ENCODE measurements at places on chromosomes 4 and X.

DNA sequence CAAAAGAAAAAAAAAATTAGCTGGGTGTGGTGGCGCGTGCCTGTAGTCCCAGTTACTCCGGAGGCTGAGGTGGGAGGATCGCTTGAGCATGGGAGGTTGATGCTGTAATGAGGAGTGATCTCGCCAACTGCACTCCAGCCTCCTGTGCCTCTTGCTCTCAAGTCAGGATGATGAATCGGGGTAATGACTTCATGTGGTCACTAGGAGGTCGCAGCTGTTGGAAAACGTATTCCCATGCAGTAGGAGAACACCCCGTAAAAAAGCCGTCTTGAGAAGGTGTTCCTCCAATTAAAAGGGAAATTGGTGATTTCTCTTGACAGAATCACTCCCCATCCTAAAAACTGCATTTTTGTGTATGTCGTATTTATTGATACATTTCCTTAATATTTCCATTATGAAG, 2.2 kb downstream of the CCNB3 start:
- no peak for DNase-seq

DNA sequence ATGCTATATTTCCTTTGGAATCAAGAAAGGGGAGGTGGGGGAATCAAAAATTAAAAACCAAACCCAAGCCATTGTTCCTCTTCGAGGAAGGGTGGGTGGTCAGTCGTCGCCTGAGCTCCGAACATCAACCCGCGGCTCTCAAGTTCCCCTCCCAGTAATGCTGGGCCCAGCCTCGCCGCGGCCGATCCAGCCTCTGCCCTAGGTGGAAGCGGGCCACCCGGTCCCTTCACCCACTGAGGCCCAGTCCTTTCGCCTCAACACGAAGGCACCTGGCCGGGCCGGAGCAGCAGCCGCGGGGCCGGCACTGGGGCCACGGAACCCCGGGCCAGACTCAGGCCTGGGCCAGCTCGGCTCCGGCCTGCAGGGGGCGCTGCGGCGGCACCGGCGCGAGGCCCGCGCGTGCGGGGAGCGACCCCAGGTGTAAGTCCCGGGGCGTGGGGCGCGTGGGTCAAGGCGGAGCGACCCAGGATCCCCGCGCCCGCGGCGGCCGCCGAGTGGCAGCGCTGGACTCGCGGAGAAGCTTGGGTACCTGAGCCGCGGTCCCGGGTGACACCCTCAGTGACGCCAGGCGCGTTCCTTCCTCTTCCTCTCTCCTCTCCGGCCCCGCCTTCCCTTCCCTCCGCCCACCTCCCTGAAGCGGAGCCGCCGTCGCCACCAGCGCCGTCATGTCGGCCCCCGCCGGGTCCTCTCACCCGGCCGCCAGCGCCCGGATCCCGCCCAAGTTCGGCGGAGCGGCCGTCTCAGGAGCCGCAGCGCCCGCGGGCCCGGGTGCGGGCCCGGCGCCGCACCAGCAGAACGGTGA, at the start of gene SEC24B:
Gene SEC24B, plus strand, starts transcription at position 611 of the 802 bp plus-strand sequence. Its CDS starts 55 bp downstream, at position 666.
- DNase-seq: peak; percentile 49

DNA sequence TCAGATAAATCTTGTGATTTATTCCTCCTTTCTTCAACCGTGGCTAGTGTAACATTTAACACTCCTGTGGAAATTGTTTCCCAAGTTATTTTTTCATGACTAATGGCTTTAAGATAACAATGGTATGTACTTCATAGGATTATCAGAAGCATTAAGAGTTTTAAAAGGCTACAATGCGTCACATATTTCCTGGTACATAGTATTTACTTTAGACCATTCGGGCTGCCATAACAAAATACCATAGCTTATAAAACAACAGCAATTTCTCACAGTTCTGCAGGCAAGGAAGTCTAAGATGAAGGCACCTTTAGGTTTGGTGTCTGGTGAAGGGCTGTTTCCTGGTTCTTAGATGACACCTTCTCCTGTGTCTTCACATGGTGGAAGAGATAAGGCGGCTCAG, 158.6 kb downstream of the PAPSS1 start:
- DNase-seq: peak; percentile 5

DNA sequence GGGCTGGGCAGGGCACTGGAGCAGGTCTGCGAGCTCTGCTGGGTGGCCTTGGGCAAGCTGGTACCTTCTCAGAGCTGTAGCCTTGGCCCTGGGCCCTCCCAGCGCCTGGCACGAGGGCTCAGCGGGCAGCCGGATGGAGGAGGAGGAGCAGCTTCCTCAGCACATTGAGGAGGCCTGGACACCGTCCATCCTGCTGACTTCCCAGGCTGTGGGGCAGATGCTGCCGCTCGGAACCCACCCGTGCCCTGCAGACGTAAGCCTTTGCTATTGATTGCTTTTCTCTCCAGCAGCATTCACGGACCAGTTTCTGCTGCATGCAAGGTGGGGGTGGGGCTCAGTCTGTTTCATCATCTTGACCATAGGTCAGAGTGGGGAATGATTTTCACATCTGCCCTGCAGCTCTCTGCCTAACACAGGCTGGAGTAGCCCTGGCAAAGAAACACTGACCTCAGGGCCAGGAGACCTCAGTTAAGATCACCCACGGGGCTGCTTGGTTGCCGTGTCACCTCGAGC, 80.7 kb upstream of the PSAPL1 start:
- DNase-seq: no peak

DNA sequence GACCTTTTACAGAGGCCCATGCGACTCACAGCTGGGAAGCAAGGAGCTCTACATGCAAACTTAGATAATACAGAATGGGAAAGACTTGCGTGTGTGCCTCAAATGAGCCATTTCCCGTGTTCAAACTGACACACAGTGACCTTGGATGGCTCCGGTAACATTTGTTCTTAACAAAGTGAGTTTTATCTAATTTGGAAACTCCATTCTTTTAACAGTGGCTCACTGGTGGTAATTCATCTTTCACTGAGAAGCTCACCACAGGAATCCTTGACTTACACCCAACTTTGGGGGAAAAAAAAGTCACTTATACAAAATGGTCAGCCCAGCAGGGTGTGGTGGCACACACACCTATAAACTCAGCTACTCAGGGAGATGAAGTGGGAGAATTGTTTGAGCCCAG, 190.6 kb downstream of the LDB2 start:
- no peak for DNase-seq

DNA sequence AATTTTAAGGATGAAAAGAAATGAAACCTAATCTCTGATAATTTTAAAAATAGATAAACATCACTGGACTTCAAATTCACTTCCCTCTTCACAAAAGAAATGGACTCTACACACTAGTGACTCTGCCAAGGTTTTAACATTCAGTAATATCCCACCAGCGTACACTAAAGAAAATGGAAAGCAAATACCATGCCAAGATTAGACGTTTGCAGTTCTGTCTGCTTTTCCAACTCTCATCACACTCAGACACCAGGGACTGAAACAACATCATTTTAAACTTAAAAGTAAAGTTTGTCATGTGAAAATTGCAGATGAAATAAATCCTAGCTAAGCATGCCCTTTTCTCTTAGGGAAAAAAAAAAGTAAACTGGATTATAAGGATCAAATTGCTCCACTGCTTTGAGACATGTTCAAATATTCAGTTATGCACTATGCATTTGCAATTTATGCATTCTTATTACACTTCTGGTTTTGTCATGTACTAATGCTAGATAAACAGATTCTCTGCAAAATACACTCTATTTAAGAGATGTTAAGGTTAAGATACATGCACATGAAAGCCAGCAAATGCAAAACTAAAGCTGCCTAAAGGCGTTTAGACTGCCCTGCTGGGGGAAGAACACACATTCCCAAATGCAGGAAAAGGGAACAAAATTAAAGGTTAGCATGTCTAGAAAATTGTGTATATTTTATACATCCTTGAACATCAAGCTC, 534.4 kb upstream of the EPHA5 start:
- no peak for DNase-seq

- DNase-seq: no peak
Observed at GRCh38 chr4:169108303-169108702, 98.2 kb upstream of the CBR4 start.

- DNase-seq: no peak
Observed at GRCh38 chr4:8644966-8645752, 52.6 kb downstream of the CPZ start.

- DNase-seq: no peak
Observed at GRCh38 chr4:136106753-136107152, 1425.5 kb downstream of the PCDH18 start.

GRCh38 chr4:69995526-69996016, at the start of gene STATH:
Gene STATH (plus strand): TSS chr4:69995966. CDS start chr4:69998438, 2,472 bp downstream.
- no peak for DNase-seq

- no peak for DNase-seq
Observed at GRCh38 chr4:129604632-129605255, 508.8 kb downstream of the C4orf33 start.

DNA sequence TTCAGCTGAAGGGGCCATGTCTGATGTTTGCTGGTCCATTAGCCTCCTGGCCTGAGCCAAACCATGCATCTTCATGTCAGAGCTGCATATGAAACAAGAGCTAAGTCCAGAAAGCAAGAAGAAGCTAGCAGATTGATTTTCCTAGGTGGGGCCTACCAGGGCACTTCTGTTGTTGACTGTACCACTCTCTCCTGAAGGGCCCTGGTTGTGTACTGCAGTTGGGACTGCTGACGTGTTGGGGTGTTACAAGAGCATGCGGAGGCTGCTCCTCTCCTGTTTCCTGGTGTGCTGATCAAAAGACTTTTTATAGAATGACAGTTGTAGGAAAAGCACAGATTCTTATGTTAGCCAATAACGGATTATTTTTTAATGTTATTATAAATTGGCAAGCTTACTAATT, 145.1 kb downstream of the TBL1X start:
- DNase-seq: no peak

GRCh38 chr4:124940387-124940786, 227.9 kb upstream of the ANKRD50 start:
- DNase-seq: peak; percentile 98

- DNase-seq: no peak
Observed at GRCh38 chr4:59044286-59044900, 1934.2 kb upstream of the IGFBP7 start.

- no peak for DNase-seq
Observed at GRCh38 chr4:37765741-37766140, 60.7 kb upstream of the PGM2 start.

DNA sequence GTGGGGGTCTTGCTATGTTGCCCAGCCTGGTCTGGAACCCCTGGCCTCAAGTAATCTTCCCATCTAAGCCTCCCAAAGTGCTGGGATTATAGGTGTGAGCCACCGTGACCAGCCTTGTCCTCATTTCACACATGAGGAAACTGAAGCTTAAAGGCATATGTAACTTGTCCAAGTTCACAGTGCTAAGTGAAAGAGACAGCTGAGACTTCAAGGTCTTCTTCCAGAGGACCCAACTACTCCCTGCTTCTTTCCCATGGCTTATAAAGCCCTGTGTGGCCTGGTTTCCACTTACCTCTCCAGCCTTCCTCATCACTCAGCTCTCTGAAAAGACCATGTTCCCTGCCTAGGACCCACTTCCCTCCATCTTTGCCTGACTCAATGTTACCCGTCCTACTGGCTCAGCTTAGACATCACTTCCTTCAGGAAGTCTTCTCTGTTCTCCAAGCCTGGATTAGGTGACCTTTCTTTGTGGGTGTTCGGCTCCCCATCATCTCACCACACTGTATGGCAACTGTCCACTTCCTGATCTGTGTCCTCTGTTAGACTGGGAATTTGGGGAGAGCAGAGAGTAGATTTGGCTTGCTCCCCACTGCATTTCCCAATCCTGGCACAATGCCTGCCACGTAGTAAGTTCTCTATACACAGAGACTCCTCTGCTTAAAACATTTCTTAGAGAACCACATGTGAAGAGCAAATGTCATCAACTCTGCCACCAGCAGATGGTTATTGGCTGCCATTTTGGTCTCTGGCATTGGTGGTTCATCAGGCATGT, 30.4 kb upstream of the LAMP2 start:
- no peak for DNase-seq

GRCh38 chrX:16376056-16376455, 208.8 kb downstream of the MAGEB17 start:
- DNase-seq: no peak

DNA sequence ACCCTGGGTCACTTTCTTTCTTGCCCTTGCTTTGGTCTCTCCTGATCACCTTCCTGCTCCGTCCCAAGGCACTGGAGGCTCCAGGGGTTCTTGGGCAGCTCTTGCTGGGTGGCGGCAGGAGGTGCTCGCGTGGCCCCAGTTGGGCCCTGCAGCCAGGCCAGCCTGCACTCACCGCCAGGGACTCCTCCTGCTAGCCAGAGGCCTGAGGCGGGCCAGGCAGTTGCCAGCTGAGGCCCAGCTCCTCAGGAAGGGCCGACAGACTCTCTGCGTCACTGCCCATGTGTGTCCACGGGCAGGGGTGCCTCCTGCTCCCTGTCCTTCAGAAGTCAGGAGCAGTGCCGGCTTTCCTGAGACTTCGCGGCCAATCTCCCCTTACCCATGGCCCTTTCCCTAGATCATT, 9.3 kb downstream of the SUV39H1 start:
- no peak for DNase-seq

GRCh38 chr4:153364061-153364460, 19.6 kb downstream of the MND1 start:
- DNase-seq: no peak

DNA sequence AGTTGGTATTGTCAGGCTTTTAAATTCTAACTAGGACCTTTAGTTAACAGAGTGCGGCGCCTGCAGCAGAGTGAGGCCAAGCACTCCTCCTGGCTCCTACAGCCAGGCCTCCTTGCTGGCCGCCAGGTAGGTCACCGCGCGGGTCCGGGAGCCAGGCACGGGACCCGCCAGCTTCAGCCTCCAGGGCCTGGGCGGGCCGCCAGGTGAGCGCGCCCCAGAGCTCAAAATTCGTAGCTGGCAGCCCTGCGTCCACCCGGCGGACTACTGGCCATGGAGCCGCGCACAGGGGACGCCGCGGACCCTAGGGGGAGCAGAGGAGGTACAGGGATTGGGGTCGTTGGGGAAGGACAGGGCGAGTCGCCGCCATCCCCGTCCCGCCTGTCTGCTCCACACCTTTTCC, at the start of gene MAGIX:
Gene MAGIX, plus strand, starts transcription at position 139 of the 400 bp plus-strand sequence. Its CDS starts 132 bp downstream, at position 271.
- DNase-seq: no peak

GRCh38 chr4:10051517-10052135, 30.3 kb upstream of the SLC2A9 start:
- DNase-seq: no peak

- no peak for DNase-seq
Observed at GRCh38 chr4:128635955-128636560, 173.4 kb upstream of the JADE1 start.

GRCh38 chrX:38426785-38427184, 74.4 kb downstream of the OTC start:
- no peak for DNase-seq

GRCh38 chrX:110125446-110126162, 122.7 kb downstream of the TMEM164 start:
- DNase-seq: no peak

Data from fibroblast of skin of left quadriceps (primary cell).